ENCODE measurements at places on chromosomes 3 and 15.

DNA sequence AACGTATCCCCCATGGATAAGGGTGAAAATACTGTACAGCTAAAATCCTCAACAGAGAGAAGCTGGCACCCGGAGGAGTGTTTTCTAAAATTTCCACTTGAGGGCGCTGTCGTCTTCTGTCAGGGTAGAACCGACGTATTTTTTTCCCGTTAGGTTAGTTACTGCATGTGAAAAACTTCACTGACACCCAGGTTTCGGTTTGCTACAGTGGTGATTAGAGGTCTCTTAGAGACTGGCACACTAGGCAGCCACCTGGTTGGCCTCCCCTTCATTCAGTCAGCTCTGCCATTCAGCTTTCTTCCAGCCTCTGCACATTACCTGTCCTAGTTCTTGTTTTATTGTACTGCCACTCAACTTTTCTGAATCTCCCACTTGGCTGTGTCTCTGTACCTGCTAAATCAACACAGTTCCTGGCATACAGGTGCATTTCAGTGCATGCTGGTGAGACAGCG, 18.4 kb downstream of the CCK start:
- peak; percentile 77 for DNase-seq

GRCh38 chr3:11583235-11583634, 60.5 kb downstream of the VGLL4 start:
- no peak for DNase-seq

GRCh38 chr15:65184305-65184867, 756 bp downstream of the CLPX start:
- peak; percentile 84 for DNase-seq

GRCh38 chr3:138946663-138947494, at the start of the genes FOXL2 and FOXL2NB:
FOXL2 (minus strand) TSS chr3:138947137; CDS start chr3:138946722, 415 bp downstream.
FOXL2NB (plus strand) TSS chr3:138947217; CDS start chr3:138947365, 148 bp downstream.
- peak; percentile 51 for DNase-seq

- DNase-seq, result peak; percentile 67
These were observed 66.2 kb upstream of the THSD4 start for GRCh38 chr15:71048913-71049675.

All from adipocyte (in vitro differentiated cells).